Natural killer cell (primary cell): ENCODE measurements at places on chromosomes 7 and 10. TPM values are rescaled to one million over a fixed set of nuclear protein-coding genes. Genes with fewer than 3 reads are reported as not detected.

The SLC16A9 gene
- total RNA-seq, result not detected

The CCSER2 gene
- 125 TPM for total RNA-seq

The TBX20 gene
- not detected for total RNA-seq

The COL28A1 gene
- 0.45 TPM for total RNA-seq

The MRLN gene
- total RNA-seq, result not detected

The WEE2 gene
- 0.16 TPM for total RNA-seq

The WDR86 gene
- 1.6 TPM for total RNA-seq

The CABCOCO1 gene
- total RNA-seq, result not detected

The GOLGA7B gene
- 4.1 TPM for total RNA-seq

The PTCD1 gene
- total RNA-seq, result 6.4 TPM

The CYP3A7 gene
- total RNA-seq, result not detected

GRCh38 chr7:24496036-24496435 is 77.2 kb upstream of the PALS2 start:
- H3K27ac ChIP-seq, result no peak overlapping the region
- no peaks in the 10 kb centered on the region for H3K27me3 ChIP-seq
- H3K36me3 ChIP-seq, result no peaks in the 10 kb centered on the region
- no peaks in the 10 kb centered on the region for H3K4me1 ChIP-seq
- H3K4me3 ChIP-seq, result no peak overlapping the region

DNA sequence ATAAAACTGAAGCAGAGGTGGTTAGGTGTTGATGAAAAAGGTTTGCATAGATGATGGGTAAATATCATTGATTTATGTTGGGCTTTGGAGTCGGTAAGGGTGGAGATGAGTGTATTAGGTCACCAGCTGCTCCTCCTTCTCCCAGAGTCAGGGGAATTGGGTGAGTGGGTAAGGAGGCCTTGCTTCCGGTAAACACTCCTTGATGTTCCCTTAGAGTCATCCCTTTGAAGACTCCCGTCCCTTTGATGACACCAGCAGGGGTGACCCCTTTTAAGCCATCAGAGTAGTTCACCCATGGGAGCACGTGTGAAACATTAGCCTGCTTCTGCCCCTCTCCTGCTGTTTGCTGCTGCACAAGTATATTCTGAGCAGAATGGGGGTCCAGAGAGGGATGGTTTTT is 92.2 kb upstream of the DKK1 start:
- H3K27me3 ChIP-seq, result no peaks in the 10 kb centered on the region
- H3K4me1 ChIP-seq, result no peaks in the 10 kb centered on the region
- DNase-seq, result no peak
- H3K27ac ChIP-seq, result no peak overlapping the region
- H3K36me3 ChIP-seq, result no peaks in the 10 kb centered on the region

DNA sequence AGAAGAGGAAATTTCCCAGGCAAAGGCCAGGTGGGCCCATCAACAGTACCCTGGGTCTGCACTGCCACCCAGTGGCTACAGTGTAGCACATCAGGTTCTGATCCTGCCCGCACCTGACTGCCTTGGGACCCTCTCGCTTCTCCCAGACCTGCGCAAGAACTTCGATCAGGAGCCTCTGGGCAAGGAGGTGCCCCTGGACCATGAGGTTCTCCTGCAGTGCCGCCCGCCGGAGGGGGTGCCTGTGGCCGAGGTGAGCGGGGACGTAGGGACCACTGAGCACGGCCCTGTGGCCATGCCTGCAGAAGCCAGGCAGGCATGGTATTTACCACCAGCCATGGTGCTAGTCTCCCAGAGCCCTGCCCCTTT is 33.9 kb upstream of the SLC29A3 start:
- no peak overlapping the region for H3K27ac ChIP-seq
- H3K4me3 ChIP-seq, result no peak overlapping the region
- no peaks in the 10 kb centered on the region for H3K27me3 ChIP-seq
- DNase-seq, result peak; percentile 51

DNA sequence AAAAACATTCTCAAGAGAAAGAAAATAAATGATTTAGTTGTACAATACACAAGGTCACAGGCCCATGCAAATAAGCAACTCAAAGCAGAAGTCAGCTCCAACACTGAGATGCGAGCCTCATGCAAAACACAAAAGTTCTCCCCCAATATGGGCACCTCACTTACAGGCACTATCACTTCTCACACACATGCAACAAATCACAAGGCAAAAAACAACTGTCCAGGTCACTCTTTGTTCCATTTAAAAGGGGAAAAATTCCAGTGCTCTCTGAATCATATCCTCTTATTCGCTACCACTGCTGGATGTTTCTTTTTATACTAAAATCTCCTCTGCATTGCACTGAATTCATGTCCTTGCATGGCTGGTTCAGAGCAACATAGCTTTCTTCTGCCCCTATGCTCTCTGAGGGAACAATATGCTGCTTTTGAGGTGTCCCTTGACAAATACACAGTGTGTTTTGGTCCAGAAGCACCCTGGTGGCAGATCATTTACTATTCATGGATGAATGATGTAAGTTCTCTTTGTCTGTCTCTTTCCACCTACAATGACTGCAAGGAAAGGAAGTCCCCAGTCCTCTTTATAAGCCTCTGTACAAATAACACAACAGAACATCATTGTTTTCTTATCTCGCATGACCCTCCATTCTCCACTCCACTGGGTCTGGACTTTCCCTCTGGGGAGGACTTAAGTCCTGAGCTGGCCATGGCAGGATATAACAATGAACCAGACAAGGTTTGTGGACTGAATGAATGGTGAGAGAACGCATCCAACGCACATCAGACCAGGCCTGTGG is 85.4 kb upstream of the GSDME start:
- no peaks in the 10 kb centered on the region for H3K27me3 ChIP-seq
- DNase-seq, result no peak
- peak overlapping the region; percentile 27 for H3K27ac ChIP-seq
- H3K4me3 ChIP-seq, result no peak overlapping the region

GRCh38 chr7:98909487-98909886 is 31.2 kb downstream of the TRRAP start:
- H3K36me3 ChIP-seq, result peaks cover 69% of the 10 kb centered on the region
- no peaks in the 10 kb centered on the region for H3K27me3 ChIP-seq
- DNase-seq, result no peak
- no peaks in the 10 kb centered on the region for H3K4me1 ChIP-seq

GRCh38 chr10:110273474-110273873 is 31.2 kb downstream of the SMNDC1 start:
- DNase-seq, result peak; percentile 57
- peaks cover 7% of the 10 kb centered on the region for H3K27me3 ChIP-seq
- no peaks in the 10 kb centered on the region for H3K4me1 ChIP-seq
- H3K36me3 ChIP-seq, result no peaks in the 10 kb centered on the region
- H3K4me3 ChIP-seq, result no peak overlapping the region

GRCh38 chr7:19900118-19900517 is 126.7 kb upstream of the TMEM196 start:
- H3K4me1 ChIP-seq, result no peaks in the 10 kb centered on the region
- H3K27me3 ChIP-seq, result no peaks in the 10 kb centered on the region
- no peak overlapping the region for H3K27ac ChIP-seq
- no peak for DNase-seq

DNA sequence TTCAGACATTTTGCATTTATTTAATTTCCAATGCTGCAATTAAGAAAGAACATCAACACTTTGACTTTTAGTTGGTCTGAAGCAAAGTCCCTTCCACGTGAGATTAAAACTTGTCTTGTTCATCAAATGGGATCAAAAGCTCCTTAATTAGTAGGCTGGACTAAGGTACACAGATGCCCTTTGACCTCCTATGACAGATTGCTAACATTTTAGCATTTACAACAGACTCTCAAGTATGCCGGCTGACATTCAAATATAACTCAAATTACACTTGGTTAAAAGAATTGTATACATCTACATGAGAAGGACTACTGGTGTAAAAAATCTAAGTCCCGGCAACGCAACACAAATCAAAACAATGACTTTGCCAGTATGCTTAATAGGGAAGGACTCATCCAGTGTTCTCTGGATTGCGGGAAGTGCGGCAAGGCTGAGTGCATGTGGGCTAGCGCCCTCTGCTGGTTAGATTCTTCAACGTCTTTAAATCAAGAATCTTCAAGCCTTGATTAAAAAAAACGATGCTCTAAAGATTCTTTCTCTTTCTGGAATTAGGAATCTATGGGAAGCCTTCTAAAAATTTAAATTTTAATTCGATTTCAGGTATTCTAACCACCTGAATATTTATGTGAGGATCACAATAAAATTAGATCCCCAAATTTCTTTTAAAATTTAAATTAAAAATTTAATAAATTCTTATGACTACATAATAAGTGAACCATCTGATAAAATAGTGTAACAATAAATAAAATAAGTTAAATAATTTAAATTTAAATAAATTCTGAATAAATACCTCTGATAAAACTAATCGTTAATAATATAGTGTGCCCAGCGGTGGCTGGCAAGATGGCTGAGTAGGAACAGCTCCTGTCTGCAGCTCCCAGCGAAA is 444.7 kb downstream of the DGKB start:
- no peak overlapping the region for H3K27ac ChIP-seq
- H3K4me1 ChIP-seq, result no peaks in the 10 kb centered on the region
- no peaks in the 10 kb centered on the region for H3K27me3 ChIP-seq
- no peaks in the 10 kb centered on the region for H3K36me3 ChIP-seq

DNA sequence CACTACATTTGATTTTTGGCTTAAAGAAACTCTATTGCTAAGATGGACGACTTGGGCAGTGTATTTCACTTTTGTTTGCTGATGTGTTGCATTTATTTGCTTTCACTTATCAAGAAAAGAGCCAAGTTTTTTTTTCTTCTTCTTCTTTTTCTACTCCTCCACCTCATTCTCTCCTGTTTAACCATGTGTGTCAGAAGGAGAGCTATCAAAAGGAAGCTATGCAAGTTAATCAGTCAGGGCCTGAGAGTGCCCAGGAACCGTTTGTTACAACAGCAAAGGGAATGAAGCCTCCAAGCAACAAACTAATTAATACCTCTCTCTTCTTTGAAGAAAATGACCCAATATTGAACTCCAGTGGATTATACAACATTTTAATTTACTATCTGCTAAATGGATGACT is 299.3 kb downstream of the GRM8 start:
- no peak overlapping the region for H3K4me3 ChIP-seq
- no peaks in the 10 kb centered on the region for H3K36me3 ChIP-seq
- no peak overlapping the region for H3K27ac ChIP-seq
- H3K27me3 ChIP-seq, result no peaks in the 10 kb centered on the region
- no peak for DNase-seq
- H3K4me1 ChIP-seq, result no peaks in the 10 kb centered on the region

DNA sequence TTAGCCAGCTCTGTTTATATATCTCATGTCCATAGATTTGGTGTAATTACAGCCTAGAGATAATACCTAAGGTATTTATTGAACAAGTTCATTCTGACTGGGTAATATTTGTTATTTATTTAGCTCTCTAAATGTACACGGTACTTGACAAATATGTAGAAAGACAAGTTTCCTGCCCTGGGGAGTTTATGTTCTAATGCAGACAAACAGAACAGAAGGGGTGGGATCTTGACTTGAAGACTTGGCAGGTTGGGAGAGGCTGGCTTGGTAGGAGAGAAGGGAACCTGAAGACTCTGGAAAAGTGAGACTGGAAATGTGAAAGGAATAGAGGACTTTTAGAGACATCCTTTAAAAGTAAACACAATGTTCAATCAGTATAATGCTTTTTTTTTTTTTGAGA is 97.7 kb upstream of the CDK6 start:
- H3K27ac ChIP-seq, result no peak overlapping the region
- no peaks in the 10 kb centered on the region for H3K27me3 ChIP-seq
- DNase-seq, result no peak
- H3K36me3 ChIP-seq, result no peaks in the 10 kb centered on the region
- no peak overlapping the region for H3K4me3 ChIP-seq

DNA sequence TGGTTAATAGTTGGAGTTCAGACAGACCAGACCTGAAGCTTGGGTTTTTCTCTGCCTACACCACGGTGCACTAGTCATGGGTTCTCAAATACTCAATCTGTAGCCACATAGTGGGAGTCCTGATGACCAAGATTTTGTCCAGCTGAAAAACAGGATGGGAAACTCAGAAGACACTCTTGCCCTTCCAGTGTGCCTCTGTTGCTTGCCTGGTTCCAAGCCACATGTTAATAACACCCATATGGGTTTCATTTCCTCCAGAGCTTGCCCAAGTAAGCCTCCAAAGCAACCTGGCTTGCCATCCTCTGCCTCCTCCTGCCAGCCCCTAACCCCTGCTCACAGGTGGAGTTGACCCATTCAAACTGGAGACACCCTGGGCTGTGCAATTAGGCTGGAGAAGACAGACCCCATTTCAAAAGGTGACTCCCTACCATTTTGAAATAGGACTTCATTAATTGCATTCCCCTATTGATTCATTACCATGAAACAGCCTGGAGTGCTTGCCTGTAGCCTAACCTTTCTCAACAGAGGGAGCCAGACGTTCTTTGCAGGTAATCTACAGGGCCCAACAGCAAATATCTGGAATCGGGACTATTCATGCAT is 108.0 kb upstream of the HABP2 start:
- no peak overlapping the region for H3K27ac ChIP-seq
- no peaks in the 10 kb centered on the region for H3K4me1 ChIP-seq
- no peak overlapping the region for H3K4me3 ChIP-seq
- no peaks in the 10 kb centered on the region for H3K36me3 ChIP-seq
- DNase-seq, result no peak
- H3K27me3 ChIP-seq, result no peaks in the 10 kb centered on the region

DNA sequence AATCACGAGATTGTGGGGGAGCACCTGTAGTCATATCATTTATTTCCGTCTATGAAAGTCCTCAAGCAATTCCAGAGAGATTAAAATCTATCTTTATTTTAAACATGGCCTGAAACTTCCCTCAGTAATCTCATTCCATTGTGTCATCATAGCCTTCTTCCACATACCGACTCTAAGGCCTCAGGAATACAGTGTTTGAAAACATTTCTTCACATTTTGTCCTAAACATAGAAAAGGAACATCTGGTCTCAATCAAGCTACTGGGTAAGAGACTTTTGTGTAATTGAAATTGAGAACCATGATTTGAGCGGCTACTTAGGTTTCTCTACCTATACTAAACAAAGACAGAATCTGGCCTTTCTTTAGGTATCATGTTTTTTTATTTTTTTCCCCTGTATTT is 78.0 kb upstream of the ELMO1 start:
- H3K4me1 ChIP-seq, result no peaks in the 10 kb centered on the region
- no peaks in the 10 kb centered on the region for H3K36me3 ChIP-seq
- H3K4me3 ChIP-seq, result no peak overlapping the region
- H3K27me3 ChIP-seq, result no peaks in the 10 kb centered on the region
- no peak for DNase-seq

- DNase-seq, result no peak
- no peaks in the 10 kb centered on the region for H3K4me1 ChIP-seq
- no peaks in the 10 kb centered on the region for H3K27me3 ChIP-seq
- no peak overlapping the region for H3K27ac ChIP-seq
- H3K36me3 ChIP-seq, result peaks cover 8% of the 10 kb centered on the region
These were observed 7.3 kb upstream of the ZNF777 start for GRCh38 chr7:149468208-149468607.
